ENCODE measurements at places on chromosomes 6 and 20.

- DNase-seq: no peak
These were observed 13.6 kb downstream of the PRRC2A start for GRCh38 chr6:31634131-31634530.

DNA sequence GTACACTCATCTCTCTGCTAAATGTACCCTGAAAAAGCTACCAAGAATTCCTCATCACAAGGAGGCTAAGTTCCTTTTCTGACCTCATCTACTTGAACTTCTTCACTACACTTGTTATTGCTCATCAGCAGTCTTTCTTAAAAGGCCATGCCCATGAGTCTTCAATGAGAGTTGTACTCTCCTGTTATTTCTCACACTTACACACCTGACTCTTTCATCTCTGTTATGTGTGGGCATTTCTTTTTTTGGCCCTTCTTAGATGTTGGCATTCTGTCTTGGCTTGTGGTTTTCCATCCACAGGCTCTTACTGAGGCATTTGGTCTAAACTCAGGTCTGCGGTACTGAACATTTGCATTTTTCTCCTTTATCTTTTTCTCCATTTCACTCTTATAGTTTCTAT is 10.7 kb upstream of the SLC17A1 start:
- DNase-seq: peak; percentile 43

DNA sequence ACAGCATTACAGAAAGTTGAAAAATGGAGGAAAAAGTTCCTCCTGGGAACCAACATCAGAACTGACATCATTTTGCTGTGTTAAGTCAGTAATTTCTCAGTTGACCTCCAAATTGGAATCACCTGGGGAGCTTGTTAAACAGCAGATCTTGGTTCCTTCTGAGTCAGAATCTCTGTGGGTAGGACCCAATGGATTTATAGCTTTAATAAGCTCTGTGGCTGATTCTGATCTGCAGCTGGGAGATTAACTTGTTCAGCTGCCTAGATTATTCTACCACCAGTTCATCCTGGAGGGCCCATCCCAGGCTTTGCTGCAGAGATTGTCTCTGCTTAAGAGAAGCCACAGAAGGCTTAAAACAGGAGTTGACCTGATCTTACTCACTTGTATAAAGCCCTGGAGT is 90.7 kb upstream of the POPDC3 start:
- no peak for DNase-seq

DNA sequence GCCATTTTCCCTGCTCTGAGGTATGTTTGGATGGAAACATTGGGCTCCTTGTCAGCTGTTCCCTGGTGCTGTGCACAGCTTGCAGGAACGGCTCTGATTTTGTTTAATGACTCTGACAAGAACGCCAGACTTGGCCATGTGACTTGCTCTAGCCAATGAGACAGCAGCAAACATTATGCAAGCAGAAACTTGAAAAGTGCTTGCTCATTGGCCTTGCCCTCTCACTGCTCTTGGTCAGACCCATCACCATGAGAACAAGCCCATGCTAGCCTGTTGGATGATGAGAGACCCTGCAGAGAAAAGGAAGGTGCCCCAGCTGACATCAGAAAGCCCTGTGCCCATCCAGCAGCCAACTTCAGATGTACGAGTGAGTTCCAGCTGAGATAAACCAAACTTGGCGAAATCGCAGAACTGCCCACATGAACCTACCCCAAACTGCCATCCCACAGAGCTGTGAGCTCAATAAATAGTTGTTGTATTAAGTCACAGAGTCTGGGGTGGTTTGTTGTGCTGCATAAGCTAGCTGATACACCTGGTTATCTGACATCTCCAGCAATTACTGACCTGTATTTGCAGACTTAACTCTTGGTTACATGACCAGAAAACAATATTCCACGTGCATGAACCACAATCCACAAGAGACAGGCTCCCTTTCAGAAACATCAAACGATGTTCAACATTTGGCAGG is 96.9 kb downstream of the JPH2 start:
- no peak for DNase-seq

- DNase-seq: no peak
These were observed 189.7 kb upstream of the NOX3 start for GRCh38 chr6:155645325-155645724.

- DNase-seq: no peak
These were observed 315.5 kb downstream of the GMDS start for GRCh38 chr6:1929931-1930330.

DNA sequence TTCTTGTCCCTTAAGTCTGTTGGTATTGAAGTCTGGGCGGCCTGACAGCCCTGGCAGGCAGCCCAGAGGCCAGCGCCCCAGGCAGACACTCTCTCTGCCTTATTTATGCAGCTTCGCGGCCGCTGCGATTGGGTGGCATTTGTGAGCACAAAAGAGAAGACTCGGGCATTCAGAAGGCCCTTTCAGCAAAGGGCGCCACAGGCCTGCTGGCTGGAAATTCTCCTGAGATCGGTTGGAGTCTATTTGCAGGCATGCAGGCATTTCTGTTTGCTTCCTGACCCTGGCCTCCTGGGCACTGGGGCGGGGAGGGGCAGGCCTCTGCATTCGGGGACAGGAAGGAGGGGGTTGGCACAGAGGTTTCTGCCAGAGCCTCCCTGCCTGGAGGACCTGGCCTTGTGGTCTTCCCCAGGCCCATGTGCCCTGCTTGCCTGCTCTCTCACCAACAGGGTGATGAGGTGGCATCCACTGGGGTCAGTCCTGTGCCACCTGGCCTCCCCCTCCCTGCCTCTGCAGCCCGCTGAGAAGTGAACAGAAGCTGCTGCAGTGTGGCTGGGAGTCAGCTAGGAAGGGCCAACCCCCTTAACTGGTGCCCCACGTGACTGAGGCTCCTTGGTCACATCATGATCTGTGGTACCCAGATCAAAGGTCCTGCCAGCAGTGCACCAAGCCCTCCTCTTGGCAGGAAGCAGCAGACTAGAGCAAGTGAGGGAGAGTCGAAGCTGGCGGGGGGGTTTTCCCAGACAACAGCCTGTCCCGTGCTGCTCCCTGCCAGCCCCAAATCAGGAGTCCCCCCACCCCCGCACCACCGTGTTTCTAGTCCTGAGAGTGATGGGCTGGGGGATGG is 16.6 kb upstream of the CCDC167 start:
- DNase-seq: peak; percentile 96

DNA sequence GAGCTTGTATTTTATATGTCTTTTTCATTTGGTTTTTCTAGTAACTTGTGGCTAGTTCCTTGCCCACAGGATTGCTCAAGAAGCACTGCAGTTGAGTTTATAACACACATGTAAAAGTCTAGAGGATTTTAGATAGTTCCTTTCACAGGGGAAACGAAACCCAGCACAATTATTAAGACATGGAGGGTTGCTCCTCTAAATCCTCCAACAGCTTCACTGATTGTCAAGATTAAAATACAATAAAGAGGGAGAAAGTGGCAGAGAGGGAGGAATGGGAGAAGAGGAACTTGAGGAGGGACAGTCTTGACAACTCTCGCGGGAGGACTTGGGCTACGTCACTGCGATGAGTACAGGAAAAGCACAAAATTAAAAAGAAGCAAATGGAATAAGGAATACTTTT is 9.7 kb upstream of the TBC1D7 start:
- no peak for DNase-seq

GRCh38 chr6:13319891-13320564 is 8.3 kb downstream of the TBC1D7 start:
- no peak for DNase-seq

DNA sequence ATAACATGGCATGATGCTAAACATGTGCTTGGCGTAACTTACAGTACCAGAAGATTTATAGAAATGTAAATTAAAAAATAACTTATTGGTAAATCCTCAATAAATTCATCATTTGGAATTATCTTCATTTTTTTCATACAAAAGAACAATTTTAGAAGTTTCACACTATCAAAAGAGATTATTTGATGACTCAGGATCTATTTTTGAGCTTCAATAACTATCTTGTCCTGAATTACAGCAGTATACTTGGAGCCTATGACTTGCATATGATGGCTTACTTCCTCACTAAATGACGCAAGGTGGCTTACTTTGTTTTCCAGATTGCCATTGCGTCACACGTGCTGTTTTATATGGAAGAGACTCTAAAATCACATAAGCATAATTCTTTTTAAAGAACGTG is 49.2 kb downstream of the KHDRBS2 start:
- DNase-seq: no peak

DNA sequence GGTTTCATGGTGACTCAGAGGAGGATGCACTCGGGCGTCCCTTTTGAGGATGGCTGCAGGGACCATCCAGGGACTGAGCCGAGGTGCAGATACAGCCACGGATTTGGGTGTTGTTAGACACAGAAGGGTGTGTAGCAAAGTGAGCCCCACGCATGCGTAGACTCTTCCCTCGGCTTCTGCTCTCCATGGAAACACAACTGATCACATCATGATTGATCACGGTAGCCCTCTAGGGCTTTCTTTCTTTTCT is 606 bp upstream of the ULBP1 start:
- DNase-seq: peak; percentile 59

All from stimulated activated naive CD8-positive, alpha-beta T cell treated with anti-CD3 and anti-CD28 coated beads, Interleukin-15, amount 100 ng/mL, for 72 hours (primary cell).